ENCODE measurements at places on chromosomes 6 and 20. TPM values are rescaled to one million over a fixed set of nuclear protein-coding genes. Genes with fewer than 3 reads are reported as not detected.
A peak's percentile ranks its signal among the peaks of the same experiment; 100 is the strongest.

DNA sequence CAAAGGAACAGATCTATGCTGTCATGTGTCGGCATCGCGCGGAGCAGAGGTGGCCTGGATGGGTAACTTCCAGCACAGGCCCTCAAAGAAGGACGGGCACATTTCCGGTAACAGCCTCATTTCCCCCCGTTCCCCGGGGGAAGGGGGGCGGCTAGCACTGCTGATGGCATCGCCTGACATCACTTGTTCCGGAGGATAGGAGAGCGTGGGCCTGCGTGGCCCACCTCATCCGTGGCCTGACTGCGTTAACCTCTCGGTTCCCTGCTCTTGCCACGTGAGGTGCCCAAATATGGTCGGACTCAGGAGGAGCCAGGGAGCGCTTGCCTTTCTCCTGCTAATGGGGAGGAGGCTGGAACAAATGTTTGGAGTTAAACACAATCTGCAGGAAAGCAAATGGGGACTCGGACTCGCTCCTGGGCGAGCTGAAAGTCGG, at the start of gene AKAP12:
AKAP12 (plus strand) TSS at position 365 of the 433 bp plus-strand sequence. CDS start 596 bp downstream, outside the sequence.
- no peaks in the 10 kb centered on the region for H3K4me1 ChIP-seq
- peaks cover 20% of the 10 kb centered on the region for H3K27me3 ChIP-seq
- H3K36me3 ChIP-seq, result no peaks in the 10 kb centered on the region
- H3K27ac ChIP-seq, result peak within 1 kb of the TSS; percentile 70

- H3K4me1 ChIP-seq, result no peaks in the 10 kb centered on the region
- H3K27ac ChIP-seq, result no peak overlapping the region
- DNase-seq, result no peak
- H3K4me3 ChIP-seq, result no peak overlapping the region
- no peaks in the 10 kb centered on the region for H3K36me3 ChIP-seq
These were observed 34.2 kb downstream of the PKHD1 start for GRCh38 chr6:52053038-52053695.

GRCh38 chr6:32196682-32197616, 4.5 kb upstream of the GPSM3 start:
- no peaks in the 10 kb centered on the region for H3K36me3 ChIP-seq
- peak overlapping the region; percentile 58 for H3K4me3 ChIP-seq
- peak overlapping the region; percentile 99 for H3K27ac ChIP-seq
- H3K27me3 ChIP-seq, result no peaks in the 10 kb centered on the region

- no peaks in the 10 kb centered on the region for H3K27me3 ChIP-seq
- H3K36me3 ChIP-seq, result no peaks in the 10 kb centered on the region
- H3K4me3 ChIP-seq, result peak overlapping the region; percentile 41
- H3K27ac ChIP-seq, result no peak overlapping the region
- H3K4me1 ChIP-seq, result peaks cover 14% of the 10 kb centered on the region
These were observed 771 bp upstream of the SNAI1 start for GRCh38 chr20:49982072-49982345.

GRCh38 chr6:6713657-6714056, 125.1 kb downstream of the LY86 start:
- H3K4me1 ChIP-seq, result peaks cover 16% of the 10 kb centered on the region
- H3K27me3 ChIP-seq, result no peaks in the 10 kb centered on the region
- H3K4me3 ChIP-seq, result no peak overlapping the region
- DNase-seq, result no peak

RRAGD gene
- total RNA-seq, result 4.4 TPM

TRIM10 gene
- total RNA-seq, result 3.8 TPM

All from colonic mucosa (tissue), 4 donors.